Retina (tissue), 1 donor: ENCODE measurements at places on chromosomes 2 and 18.

DNA sequence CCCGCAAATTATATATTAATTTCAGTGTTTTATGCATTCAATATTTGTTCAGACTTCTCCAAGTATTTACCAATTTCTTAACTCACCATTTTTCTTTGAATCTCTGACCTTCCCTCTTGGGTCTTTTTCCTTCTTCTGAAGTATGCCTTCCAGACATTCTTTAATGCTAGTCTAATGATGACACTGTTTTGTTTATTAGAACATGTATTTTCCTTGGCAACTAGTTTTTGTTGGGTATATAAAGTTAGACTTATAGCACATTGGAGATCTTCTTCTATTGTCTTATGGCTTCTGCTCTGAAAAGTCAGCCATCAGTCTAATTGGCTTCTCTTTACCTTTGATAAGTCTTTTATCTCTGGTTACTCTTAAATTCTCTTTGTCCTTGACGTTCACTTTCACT is 423.2 kb upstream of the NRP2 start:
- no peak for DNase-seq

DNA sequence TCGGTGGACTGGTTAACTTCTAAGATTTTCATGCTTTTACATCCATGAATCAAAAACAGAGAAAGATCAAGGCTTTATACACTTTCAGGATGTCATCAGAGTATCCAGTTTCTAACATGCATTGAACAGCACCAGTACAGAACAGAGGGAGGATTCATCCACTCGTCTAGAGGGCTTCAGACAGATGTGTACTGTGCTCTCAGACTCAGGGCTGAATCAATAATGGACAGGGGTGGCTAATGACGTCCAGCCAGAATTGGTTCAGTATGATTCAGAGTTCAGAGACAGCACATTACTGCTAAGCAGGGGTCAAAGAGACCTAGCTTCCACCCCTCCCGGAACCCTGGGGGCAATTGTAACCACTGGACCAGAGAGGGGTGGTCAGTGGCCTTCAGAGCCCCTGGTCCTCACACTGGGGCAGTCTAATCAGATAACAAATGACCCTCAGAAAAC is 37.3 kb downstream of the RNU4ATAC start:
- no peak for DNase-seq

DNA sequence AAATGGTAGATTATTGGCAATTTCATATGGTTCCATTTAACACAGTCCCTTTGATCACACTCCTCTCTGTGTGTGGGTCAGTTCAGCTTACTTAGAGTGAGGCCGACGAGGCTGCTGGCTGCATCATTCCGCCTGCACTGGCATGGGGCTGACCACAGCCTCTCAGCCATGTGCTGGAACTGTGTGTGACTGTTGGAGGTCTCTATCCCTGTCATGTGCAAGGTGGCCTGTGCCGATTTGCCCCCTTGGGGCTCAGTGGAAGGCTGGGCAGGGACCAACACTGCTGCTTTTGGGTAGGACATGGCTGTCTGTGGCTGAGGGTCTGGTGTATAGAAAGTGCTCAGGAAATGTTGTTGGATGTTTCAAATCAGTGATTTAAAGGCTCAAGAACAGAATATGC is 454.0 kb upstream of the HS6ST1 start:
- no peak for DNase-seq

GRCh38 chr18:32919799-32920198 is 147.0 kb upstream of the KLHL14 start:
- no peak for DNase-seq

GRCh38 chr18:37661478-37661877 is 95.9 kb upstream of the CELF4 start:
- DNase-seq, result no peak

DNA sequence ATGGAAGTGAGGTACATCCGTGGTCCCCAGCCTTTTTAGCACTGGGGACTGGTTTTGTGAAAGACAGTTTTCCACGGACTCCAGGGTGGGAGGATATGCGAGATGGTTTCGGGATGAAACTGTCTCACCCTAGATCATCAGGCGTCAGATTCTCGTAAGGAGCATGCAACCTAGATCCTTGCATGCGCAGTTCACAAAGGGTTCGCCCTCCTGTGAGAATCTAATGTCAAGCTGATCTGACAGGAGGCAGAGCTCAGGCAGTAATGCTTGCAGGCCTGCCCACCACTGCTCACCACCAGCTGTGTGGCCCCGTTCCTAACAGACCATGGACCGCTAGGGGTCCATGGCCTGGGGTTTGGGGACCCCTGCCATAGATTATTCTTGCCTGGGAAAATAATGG is 11.6 kb downstream of the B3GNT2 start:
- peak; percentile 53 for DNase-seq

DNA sequence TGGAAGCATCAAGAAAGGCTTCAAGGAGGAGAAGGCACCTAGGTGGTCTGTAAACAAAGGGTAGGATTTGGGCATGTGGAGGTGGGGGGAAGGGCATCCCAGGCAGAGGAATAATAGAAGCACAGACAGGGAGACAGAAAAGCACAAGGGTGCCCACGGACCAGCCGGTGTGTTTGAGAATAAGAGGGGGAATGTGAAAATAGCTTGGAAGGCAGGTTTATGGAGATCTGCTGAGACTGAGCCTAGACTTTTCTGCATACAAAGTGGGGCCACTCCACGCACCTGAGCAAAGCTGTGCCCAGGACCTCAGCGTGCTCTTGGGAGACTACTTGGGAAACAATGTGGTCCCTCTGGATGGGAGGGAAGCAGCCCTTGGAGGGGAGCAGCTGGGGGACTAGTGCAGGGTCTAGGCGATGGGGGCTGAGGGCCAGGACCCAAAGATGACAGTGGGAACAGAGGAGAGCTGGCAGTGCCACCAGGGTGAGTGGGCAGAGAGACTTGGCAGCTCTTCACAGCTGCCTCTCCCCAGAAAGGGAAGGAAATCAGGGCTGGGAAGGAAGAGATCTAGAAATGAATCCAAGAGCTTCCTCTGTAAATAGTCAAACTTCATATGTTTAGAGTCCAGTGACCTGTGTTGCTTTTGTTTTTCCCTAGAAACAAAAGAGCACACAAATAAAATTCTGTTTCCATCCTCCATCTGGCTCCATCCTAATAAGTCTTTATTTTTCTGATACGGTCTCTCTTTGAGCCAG is 110.7 kb upstream of the SMAD7 start:
- DNase-seq, result no peak

- DNase-seq, result peak; percentile 34
Measured at GRCh38 chr2:181780047-181780651, 99.8 kb upstream of the NEUROD1 start.

DNA sequence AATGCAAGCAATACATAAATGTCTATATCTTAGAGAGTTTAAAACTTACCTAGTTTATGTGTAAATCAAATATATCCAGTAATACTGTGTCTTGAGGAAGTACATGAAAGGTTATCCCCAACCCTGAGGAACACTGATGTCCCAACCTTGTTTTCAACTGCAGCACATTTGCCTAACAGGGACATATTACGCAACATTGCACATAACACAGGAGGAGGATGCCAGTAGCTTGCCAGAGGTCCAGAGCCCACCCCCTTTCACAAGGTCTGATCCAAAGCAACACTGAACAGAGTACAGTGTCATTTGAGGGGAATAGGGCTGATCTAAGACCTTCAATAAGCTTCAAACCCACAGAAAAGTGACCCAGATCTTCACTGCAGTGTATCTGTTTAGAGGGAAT is 678.5 kb downstream of the ARHGAP15 start:
- no peak for DNase-seq
